Activated CD8-positive, alpha-beta T cell treated with anti-CD3 and anti-CD28 coated beads, Interleukin-2, amount 10 ng/mL, durations not matched to agents 7 days and 5 days (primary cell): ENCODE measurements at places on chromosomes 5 and 9. TPM values are rescaled to one million over a fixed set of nuclear protein-coding genes. Genes with fewer than 3 reads are reported as not detected.

SMIM23 gene
- not detected for total RNA-seq

GRCh38 chr9:25889661-25890060 lies 211.4 kb upstream of the TUSC1 start:
- H3K36me3 ChIP-seq, result no peaks in the 10 kb centered on the region
- H3K4me3 ChIP-seq, result no peak overlapping the region
- no peak for DNase-seq
- no peak overlapping the region for H3K27ac ChIP-seq
- H3K27me3 ChIP-seq, result no peaks in the 10 kb centered on the region
- no peaks in the 10 kb centered on the region for H3K4me1 ChIP-seq

DNA sequence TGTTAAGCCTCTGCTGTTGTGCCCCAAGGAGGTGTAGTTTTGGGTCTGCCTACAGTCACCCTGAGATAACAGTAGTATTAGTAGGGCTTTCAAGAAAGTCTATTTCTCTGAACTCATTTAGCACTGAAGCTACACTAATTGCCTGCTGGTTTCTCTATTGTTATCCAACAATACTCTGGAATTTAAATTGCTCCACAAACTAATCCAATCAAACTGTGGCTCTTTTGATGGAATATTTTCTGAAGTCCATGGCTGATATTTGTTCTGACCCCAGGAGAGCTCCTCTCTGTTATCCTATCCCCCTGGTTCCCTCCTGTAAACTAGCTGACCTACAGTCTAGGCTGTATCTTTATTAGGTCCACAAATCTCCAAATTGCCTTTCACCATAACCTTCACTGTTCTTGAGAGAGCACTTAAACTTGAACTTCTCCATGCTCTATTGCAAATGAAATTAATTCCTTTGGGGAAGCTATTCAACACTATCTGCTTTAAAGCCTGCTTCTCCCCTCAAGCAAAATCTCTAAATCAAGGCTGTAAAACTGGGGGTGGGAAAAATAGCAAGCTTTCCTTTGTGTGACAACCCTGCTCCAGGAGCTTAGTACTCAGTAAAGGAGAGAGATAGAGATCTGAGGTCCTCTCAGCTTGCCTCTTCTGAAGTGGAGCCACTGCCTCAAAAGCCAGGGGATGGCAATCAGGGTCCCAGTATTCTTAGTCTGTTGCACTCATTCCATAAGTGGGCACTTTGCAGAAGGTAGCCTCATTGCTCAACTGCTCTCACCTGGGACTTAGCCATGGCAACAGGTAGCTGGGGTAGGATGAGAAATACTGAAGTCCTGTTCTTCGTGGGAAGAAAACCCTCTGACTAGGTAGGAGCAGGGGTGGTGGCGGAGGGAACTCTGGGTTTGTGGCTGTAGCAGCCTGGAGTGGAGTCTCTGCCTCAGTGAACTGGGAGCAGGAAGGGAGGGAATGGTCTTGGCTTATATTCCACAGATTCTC lies 110.9 kb downstream of the MACIR start:
- DNase-seq, result no peak
- no peak overlapping the region for H3K4me3 ChIP-seq
- H3K27ac ChIP-seq, result no peak overlapping the region
- H3K4me1 ChIP-seq, result no peaks in the 10 kb centered on the region

SPATA31E1 gene
- total RNA-seq, result not detected

- H3K27me3 ChIP-seq, result peaks cover 3% of the 10 kb centered on the region
- H3K4me1 ChIP-seq, result no peaks in the 10 kb centered on the region
- no peak for DNase-seq
- no peak overlapping the region for H3K27ac ChIP-seq
- no peaks in the 10 kb centered on the region for H3K36me3 ChIP-seq
Measured at GRCh38 chr5:90355635-90356034, 53.9 kb downstream of the CETN3 start.

DNA sequence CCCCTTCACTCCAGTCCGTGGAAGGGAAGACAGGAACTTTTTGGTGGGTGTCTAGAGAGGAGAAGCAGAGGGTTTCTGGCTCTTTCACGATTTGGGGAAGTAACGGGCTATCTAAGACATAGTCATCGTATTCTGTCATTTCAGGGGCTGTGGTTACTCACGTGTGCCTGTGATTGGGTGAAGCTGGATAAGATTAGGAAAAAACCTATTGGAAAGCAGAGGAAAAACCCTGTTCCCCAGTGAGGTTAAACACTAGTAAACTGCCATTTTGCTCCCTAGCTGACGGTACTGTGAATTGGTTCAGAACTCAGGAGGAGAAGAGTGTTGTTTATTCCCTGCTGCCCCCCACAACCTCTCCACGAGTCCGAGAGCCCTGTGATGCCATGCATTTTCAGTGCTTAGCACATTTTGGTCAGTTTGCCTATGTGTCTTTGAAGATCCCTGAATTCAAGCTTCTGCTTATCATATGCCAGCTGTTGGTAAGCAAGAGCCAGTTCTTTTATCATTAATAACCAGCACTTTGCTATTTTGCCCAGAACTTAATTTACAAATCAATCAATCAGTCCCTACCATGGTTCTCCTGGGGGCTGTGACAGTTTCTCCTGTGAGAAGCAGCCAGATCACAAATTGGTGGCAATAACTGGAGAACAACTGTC lies 45.1 kb upstream of the ROR2 start:
- peaks cover 30% of the 10 kb centered on the region for H3K27me3 ChIP-seq
- H3K27ac ChIP-seq, result no peak overlapping the region
- no peak for DNase-seq
- H3K36me3 ChIP-seq, result no peaks in the 10 kb centered on the region
- no peak overlapping the region for H3K4me3 ChIP-seq

DNA sequence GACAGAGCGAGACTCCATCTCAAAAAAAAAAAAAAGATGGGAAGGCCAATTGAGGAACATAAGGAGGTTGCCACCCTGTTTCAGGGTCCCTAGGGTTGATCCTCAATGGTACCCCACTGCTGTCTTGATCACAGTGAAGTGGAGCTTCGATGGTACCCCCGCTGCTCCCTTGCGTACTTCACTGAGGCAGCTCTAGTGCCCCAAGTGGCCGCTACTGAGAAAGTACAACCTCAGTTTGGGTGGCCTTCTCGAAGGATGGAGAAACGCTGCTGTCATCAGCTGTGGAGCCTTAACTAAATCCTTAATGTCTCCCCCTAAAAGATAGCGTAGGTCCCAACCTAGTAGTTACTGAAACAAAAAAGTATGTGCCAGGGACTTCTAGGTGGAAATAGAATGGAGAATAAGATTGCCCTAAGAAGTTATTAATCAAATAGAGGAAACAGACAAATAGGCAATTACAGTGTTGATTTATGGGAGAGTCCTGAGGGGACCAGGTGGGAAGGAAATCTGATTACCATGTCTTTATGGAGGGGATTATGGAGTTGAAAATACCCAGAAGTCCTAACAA lies 6.3 kb downstream of the TESK1 start:
- no peak overlapping the region for H3K27ac ChIP-seq
- peak; percentile 73 for DNase-seq
- H3K36me3 ChIP-seq, result peaks cover 39% of the 10 kb centered on the region
- no peak overlapping the region for H3K4me3 ChIP-seq
- H3K4me1 ChIP-seq, result peaks cover 30% of the 10 kb centered on the region
- H3K27me3 ChIP-seq, result no peaks in the 10 kb centered on the region

DNA sequence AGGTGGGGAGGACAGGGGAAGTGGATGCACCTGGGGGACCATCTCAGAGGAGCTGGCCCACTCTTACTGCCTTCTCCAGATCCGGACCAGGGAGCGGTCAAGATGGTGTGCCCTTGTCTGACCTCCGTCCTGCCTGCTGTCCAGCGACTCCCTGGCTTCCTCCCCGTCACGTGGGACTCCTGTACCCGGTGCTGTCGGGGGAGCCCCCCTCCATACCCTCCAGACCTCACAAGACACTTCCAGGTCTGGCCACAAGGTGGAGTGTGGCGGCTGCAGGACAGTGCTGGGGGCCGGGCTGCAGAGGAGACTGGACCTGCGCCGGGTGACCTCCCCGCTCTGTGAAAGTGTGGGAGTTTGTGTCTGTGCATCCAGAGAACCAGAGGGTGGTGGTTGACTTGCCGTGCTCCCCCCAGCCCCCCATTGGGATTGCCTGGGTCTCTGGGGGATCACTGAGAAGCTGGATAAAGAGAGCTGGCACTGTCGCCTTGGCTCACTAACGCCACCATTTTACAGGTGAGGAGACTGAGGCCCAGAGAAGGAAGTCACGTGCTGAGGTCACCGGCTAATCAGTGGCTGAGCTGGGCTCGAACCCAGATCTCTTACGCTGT lies 1.9 kb upstream of the CRB2 start:
- peaks cover 11% of the 10 kb centered on the region for H3K4me1 ChIP-seq
- H3K4me3 ChIP-seq, result no peak overlapping the region
- no peak overlapping the region for H3K27ac ChIP-seq
- peak; percentile 69 for DNase-seq

- H3K27ac ChIP-seq, result no peak overlapping the region
- no peaks in the 10 kb centered on the region for H3K27me3 ChIP-seq
- peaks cover 2% of the 10 kb centered on the region for H3K36me3 ChIP-seq
- DNase-seq, result peak; percentile 28
- H3K4me1 ChIP-seq, result no peaks in the 10 kb centered on the region
Measured at GRCh38 chr5:40165789-40166728, 513.7 kb upstream of the PTGER4 start.

DNA sequence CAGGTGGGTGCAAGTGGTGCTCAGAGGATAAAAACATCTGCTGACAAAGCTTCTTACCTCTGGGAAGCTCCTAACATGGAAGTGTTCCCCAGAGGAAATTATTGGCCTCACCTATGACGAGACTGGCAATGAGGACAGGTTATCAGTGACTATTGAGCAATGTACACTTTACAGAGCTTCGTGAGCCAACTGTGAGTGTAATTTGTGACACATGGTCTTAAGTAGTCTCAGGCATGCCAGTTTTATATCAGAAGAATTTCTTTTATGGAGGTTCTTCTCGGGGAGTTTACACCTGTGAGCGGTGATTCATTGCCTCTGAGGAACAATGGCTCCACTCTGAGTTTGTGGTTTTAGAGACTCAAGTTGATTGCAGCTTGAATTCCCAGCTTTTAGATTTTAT lies 11.3 kb downstream of the ANKDD1B start:
- DNase-seq, result no peak
- no peaks in the 10 kb centered on the region for H3K27me3 ChIP-seq
- no peak overlapping the region for H3K4me3 ChIP-seq
- no peaks in the 10 kb centered on the region for H3K36me3 ChIP-seq
- H3K27ac ChIP-seq, result no peak overlapping the region

ADAMTS12 gene
- total RNA-seq, result not detected

- DNase-seq, result no peak
- H3K4me3 ChIP-seq, result no peak overlapping the region
- H3K4me1 ChIP-seq, result no peaks in the 10 kb centered on the region
- H3K27ac ChIP-seq, result no peak overlapping the region
Measured at GRCh38 chr5:23385036-23385435, 122.4 kb upstream of the PRDM9 start.

- no peaks in the 10 kb centered on the region for H3K27me3 ChIP-seq
- H3K36me3 ChIP-seq, result peaks cover 3% of the 10 kb centered on the region
- no peak overlapping the region for H3K4me3 ChIP-seq
- no peak for DNase-seq
- H3K27ac ChIP-seq, result no peak overlapping the region
Measured at GRCh38 chr5:14730881-14731280, 66.4 kb downstream of the OTULIN start.

DNA sequence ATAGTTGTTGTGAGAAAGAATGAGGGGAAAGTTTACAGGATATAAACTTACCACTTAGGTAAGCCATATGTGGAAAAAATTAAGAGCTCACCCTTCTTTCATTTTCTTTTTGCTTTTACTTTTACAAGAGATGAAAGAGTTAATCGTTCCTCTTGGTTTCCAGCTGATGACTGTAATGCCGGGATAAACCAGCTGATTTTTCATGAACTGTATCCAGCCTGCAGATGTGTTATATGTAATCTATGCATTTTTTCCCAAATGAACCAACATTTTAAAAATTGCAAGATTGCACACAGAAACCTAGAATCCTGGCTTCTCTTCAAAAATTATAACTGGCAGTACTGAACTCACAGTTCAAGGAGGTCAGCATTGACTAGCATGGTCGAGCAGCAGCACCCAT lies 185.9 kb downstream of the GRIA1 start:
- H3K4me3 ChIP-seq, result no peak overlapping the region
- H3K4me1 ChIP-seq, result no peaks in the 10 kb centered on the region
- no peak for DNase-seq
- H3K27me3 ChIP-seq, result no peaks in the 10 kb centered on the region

GRXCR2 gene
- not detected for total RNA-seq

- H3K27me3 ChIP-seq, result peaks cover 6% of the 10 kb centered on the region
- H3K36me3 ChIP-seq, result no peaks in the 10 kb centered on the region
- no peak overlapping the region for H3K4me3 ChIP-seq
- no peaks in the 10 kb centered on the region for H3K4me1 ChIP-seq
Measured at GRCh38 chr5:123429993-123430392, 6.8 kb upstream of the CEP120 start.

DNA sequence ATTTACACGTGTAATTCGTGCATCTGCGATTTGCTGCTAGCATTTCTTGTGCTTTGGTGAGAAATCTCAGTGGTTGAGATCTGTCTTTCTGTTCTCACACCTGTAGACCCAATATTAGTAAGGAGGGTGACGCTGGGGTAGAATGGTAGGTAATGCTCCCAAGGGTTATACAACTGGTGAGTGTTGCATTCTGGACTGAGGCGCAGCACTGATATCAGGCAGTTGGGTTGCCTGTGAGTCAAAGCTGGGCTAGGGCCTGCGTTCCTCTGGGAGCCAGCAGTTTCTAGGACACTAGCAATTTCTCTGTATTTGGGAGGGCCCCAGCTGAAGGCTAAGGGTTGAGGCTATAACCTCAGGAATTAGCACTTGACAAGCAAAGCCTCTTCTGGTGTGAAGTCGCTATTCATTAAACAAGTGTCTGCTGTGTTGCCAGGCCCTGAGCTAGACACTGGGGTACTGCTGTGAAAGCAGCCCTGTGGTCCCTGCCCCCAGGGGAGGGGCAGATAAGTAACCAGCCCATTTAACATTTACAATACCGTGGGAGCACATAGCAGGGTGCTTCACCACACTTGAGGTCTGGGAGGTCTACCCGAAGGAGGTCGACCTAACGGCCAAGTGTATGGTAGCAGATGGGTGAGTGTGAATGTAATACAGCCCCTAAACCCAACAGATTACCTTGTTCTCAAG lies 28.7 kb downstream of the LARP1 start:
- DNase-seq, result no peak
- H3K27ac ChIP-seq, result peak overlapping the region; percentile 26
- no peaks in the 10 kb centered on the region for H3K27me3 ChIP-seq
- peaks cover 17% of the 10 kb centered on the region for H3K36me3 ChIP-seq
- H3K4me1 ChIP-seq, result peaks cover 74% of the 10 kb centered on the region
- no peak overlapping the region for H3K4me3 ChIP-seq

- H3K36me3 ChIP-seq, result no peaks in the 10 kb centered on the region
- H3K27ac ChIP-seq, result no peak overlapping the region
- no peaks in the 10 kb centered on the region for H3K4me1 ChIP-seq
- H3K27me3 ChIP-seq, result no peaks in the 10 kb centered on the region
Measured at GRCh38 chr5:165573445-165573844, 2068.0 kb downstream of the MAT2B start.

DNA sequence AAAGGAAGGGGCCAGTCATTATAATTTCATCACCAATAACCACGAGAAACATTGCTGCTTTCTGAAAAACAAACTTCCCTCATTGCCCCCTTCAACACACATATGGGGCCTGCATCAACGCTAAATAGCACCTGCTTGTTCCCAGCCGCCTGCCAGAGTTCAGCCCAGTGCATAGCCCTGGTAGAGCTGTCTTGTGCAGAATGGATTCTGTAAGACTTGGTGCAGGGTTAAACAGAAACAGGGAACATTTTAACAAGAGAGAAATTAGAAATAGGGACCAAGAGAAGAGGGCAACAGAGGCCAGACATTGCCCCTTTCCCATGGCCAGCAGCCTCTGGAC lies 56.7 kb downstream of the UBE2QL1 start:
- H3K36me3 ChIP-seq, result no peaks in the 10 kb centered on the region
- H3K4me3 ChIP-seq, result no peak overlapping the region
- no peaks in the 10 kb centered on the region for H3K4me1 ChIP-seq
- H3K27ac ChIP-seq, result no peak overlapping the region
